ENCODE measurements at places on chromosomes 7 and 10.

GRCh38 chr7:90886416-90886815 lies 290.3 kb downstream of the CDK14 start:
- no peak for DNase-seq

DNA sequence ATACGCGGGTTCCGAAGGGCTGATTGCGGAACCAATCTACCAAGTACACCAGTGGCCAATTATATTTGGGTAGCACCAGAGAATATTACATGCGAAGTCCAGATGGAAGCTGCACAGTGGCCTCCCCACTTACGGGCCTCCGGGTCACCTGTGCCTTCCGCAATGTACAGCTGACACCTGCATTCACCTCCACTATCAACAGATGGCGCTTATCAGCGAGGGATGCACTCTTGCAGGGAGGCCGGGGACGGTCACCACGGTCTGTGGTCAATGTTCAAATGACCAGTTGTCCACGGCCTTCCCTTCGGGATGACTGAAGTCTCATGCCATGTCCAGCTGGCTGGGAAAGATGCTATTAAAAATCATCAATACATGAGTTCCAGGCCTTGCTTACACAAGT lies 47.6 kb downstream of the SLIT1 start:
- DNase-seq: peak; percentile 86

- DNase-seq: no peak
Observed at GRCh38 chr7:136122026-136122425, 144.9 kb upstream of the MTPN start.

DNA sequence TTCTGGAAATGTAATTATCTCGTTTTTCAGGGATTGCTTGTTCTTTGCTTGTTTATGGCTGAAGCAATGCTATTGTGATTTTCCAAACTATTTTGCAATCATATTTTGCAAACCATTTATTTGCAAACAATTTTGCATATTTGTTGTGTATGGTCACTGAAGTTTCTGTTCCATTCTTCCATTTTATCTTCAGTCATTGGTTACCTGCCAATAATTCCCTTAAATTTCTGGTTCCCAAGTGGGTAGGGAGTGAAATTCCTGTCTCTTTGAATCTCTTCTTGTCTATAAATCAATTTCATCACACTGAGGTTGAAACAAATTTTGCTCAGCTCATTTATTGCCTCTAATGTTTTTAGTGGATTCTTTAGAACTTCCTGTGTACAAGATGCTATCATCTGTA lies 401.7 kb upstream of the VWC2 start:
- no peak for DNase-seq

GRCh38 chr10:53601260-53601875 lies 828.8 kb upstream of the MBL2 start:
- DNase-seq: peak; percentile 2

- DNase-seq: no peak
Observed at GRCh38 chr10:11285171-11285570, 267.5 kb downstream of the CELF2 start.

- DNase-seq: no peak
Observed at GRCh38 chr10:24215603-24216002, 6.7 kb downstream of the KIAA1217 start.
